ENCODE measurements at places on chromosomes 3 and 15.

GRCh38 chr15:68335655-68336054 lies 58.1 kb downstream of the FEM1B start:
- DNase-seq, result peak; percentile 23

GRCh38 chr3:196563721-196564225 lies 4.6 kb downstream of the WDR53 start:
- DNase-seq, result no peak

GRCh38 chr3:179278932-179279693 lies 28.2 kb upstream of the KCNMB3 start:
- no peak for DNase-seq

GRCh38 chr3:183701744-183702143 lies 4.1 kb downstream of the YEATS2 start:
- DNase-seq, result no peak

- no peak for DNase-seq
Measured at GRCh38 chr15:51642696-51643095, 20.1 kb upstream of the DMXL2 start.

DNA sequence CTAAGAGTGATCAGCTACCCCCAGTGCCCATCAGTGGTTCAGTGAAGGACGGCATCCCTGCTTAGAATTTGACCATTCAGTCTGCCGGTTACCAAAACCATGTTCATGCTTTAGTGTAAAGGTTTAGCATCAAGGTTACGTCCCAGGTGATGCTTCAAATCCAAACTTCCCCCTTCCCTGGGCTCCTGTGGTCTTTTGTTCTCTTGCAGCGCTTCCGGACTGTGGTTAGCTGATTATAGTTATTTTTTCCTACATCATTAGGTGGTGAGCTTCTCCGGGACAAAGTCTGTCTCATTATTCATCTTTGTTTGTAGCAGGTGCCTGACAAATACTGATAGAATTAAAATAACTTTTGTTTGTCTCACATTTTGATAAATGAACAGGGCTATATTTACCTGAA lies 28.3 kb upstream of the MYZAP start:
- DNase-seq, result no peak

DNA sequence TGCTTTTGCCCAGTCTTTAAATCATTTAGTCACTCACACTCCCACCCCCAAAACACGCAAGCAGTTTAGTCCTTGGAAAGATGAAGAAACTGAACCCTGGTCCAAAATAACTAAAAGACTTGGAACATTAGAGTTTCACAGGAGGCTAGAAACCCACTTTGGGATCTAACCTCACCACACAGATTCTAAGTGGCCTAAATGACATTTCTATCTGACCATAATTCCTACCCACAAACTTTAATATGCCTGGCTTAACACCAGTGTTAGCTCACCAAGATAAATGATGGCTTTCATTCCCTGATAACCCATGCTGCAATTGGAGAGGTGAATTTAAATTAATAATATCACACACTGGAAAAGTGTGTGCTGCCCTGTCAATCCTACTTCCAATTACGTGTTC lies 295.3 kb upstream of the UBE2E2 start:
- DNase-seq, result no peak

DNA sequence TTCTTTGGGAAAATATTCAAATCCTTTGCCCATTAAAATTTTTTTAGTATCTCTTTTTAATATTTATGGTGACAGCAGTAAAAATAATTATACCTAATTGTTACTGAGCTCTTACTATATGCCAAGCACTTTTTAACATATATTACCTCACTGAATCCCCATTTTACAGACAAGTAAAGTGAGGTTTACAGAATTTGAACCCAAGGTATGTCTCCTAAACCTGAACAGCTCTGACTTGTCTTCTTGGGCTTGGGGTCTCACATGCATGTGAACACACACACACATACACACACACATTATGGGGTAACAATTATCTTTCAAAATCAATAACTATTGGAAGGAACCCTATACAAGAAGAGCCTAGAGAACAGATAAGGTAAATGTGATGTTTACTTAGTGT lies 62.2 kb upstream of the ADCY5 start:
- no peak for DNase-seq

DNA sequence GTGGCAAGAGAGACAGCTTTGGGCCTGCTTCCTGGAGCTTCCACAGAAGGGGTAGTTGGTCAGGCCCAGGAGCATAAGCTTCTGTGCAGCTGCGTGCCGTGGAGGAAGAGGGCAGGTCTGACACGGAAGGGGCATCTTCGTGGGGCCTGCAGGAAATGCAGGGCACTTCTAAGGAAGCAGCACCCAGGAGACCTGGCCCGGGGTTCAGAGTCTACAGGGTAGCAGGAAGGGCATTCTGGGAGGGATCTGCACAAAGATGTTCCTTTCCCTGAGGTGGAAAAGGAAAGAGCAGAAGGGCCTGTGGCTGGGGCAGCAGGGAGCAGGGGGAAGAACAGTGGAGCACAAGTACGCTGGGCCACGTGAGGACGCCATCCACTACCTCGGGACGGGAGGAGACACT lies 85.1 kb downstream of the DNAJB8 start:
- no peak for DNase-seq

DNA sequence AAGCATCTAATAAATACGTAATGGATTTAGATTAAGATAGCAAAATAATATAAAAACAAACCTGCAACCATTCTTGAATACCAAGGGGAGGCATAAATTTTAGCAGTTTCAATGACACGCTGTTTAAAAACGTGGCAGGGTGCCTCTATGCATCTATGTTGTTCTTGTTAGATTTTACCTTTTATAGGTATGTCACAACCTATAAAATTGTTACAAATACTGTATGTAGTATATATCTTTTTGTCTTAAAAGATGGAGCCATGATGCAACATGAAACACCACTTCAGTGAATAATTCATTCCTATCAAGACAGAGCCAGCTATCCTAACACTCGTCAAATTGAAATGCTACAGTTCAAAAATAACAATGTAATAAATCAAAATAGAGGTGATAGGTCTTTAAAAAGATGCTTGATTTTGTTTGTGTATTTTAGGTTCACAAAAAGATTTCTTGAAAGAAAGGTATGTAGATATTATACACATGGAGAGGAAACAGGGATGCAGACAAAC lies 1059.2 kb downstream of the ROBO1 start:
- no peak for DNase-seq

DNA sequence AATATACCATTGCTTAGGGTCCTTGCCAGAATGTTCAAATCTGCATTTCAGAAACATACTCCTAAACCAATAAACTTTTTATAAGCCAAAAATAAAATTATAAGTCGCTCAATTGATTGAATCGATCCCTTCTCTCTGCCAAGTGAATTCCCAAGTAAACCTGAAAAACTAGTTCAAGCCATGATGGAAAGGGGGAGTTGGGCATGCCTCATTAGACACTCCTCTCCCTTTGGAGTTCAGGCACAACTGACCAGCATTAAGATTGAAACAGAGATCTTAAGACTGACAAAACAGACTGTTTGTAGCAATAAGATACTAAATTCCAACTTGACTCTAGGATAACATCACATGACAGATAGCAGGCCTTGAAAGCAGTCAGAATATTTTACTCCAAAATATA lies 113.7 kb upstream of the RASGRP1 start:
- no peak for DNase-seq

- no peak for DNase-seq
Measured at GRCh38 chr3:197793247-197793646, 2.2 kb downstream of the LRCH3 start.

- peak; percentile 52 for DNase-seq
Measured at GRCh38 chr15:67892559-67893377, 52.9 kb upstream of the RNU6-1 start.

DNA sequence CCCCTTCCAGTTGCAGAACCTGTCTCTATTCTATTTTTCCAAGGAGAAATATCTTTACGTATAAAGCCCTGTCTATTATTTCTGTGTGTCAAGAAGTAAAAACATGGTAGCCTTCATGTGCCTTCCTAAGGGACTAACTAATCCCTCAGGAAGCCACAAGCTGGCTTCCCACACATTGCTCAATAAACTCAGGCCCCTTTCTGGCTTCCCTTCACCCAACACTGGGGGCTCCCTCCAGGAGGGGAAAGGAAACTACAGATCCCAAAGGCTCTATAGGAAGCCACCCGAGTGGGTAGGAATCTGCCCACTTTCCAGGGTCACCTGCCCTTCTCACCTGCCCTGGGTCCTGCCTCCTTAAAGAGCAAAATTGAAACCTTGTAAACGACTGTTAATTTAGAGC lies 4.6 kb downstream of the TLE3 start:
- no peak for DNase-seq

GRCh38 chr3:43194490-43195114 lies 88.7 kb upstream of the POMGNT2 start:
- DNase-seq, result no peak

DNA sequence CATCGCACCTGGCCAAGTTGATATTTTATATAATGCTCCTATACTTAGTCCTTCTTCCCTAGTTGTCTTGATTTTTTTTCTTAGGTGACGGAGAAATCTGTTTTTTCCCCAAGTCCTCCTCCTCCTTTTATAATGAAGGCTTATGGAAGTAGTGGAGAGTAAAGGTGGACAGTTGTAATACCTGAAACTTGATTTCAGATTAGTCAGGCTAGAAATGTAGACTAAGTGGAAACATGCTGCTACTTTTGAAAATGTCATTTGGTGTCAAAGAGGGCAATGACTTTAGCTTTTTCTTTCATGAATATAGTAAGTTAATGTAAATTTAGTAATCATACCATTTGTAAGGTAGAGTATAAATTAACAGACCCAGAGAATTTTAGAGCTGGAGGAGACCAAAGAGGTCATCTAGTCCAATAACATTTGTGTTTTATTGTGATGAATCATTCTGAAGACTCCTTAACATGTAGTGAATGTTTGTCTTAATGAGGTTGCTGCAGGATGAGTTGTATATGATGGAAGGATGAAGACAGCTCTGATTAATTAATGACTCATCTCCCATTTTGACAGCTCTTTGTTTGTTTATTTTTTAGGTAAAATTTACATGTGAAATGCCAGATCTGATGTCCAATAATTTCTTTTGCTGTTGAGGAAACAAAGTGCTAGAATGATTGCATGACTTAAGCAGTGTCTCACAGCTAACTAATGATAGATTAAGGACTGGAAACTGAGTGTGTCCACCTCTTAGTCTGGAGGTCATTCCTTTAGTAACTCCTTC lies 8.7 kb downstream of the CTDSPL2 start:
- DNase-seq, result no peak

Data from MG63 (cell line).